ENCODE measurements at places on chromosomes 7 and 10. TPM values are rescaled to one million over a fixed set of nuclear protein-coding genes. Genes with fewer than 3 reads are reported as not detected.

The STRIP2 gene
- 1.3 TPM for total RNA-seq

GRCh38 chr7:64602086-64602485, 39.2 kb upstream of the ZNF680 start:
- H3K27me3 ChIP-seq = no peaks in the 10 kb centered on the region
- no peak overlapping the region for H3K27ac ChIP-seq
- no peaks in the 10 kb centered on the region for H3K4me1 ChIP-seq
- no peak overlapping the region for H3K4me3 ChIP-seq
- no peak for DNase-seq

GRCh38 chr10:17357781-17358180, 96.6 kb downstream of the ST8SIA6 start:
- H3K27me3 ChIP-seq = no peaks in the 10 kb centered on the region
- no peaks in the 10 kb centered on the region for H3K36me3 ChIP-seq
- no peaks in the 10 kb centered on the region for H3K4me1 ChIP-seq

GRCh38 chr10:96858706-96859050, 26.6 kb downstream of the LCOR start:
- no peaks in the 10 kb centered on the region for H3K27me3 ChIP-seq
- peaks cover 4% of the 10 kb centered on the region for H3K36me3 ChIP-seq
- H3K4me3 ChIP-seq = no peak overlapping the region
- no peak overlapping the region for H3K27ac ChIP-seq
- H3K4me1 ChIP-seq = peaks cover 7% of the 10 kb centered on the region

GRCh38 chr7:84162125-84162524, 32.5 kb downstream of the SEMA3A start:
- no peaks in the 10 kb centered on the region for H3K27me3 ChIP-seq
- H3K36me3 ChIP-seq = no peaks in the 10 kb centered on the region
